ENCODE measurements at places on chromosomes 4 and X.

GRCh38 chr4:150343796-150344195, 238.2 kb upstream of the MAB21L2 start:
- DNase-seq = no peak

GRCh38 chr4:112823606-112824005, 186.7 kb downstream of the LARP7 start:
- DNase-seq = no peak

DNA sequence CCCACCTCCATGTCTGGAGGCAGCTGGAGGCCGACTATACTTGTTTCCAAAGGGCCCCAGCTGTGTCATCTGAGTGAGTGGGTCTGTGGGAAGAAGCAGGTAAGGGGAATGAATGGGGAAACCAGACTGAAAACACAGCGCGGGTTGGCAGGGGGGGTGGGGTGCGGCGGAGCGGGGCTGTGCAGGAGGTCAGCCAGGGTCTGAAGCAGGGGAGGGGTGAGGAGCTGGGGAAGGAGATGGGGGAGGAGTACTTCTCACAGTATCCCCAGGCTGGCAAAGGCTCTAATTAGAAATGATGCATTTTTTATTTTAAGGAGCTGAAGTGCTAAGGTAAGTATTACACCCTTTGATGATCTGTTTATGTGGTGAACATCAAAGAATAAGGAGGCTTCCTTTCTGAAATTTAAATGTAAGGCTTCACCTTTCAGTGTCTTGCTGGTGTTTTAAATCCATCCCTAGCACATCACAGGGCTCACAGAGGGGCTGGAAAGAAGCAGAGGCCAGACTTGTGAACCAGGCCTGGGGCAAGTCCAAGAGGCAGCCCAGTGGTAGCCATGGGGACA, 37.5 kb downstream of the SMIM20 start:
- DNase-seq = no peak

DNA sequence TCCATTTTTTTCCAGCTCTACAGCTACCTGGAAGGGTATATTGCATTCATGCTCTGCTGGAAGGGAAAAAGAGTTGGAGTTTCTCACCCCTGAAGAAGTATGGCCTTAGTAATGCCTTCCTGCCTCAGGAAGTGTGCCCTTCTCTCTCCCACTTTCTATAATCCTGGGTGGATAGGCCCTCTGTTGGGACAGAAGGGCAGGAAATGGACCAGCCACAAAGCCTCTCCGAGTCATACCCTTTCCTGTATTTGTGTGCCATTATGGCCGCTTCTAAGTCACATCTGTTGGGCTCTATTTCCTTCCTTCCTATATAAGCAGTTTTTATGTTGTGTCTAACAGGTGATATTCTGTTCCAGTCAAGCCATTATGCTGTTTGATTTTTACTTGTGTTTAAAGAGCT, 74.8 kb upstream of the SMARCA5 start:
- no peak for DNase-seq

Data from stimulated activated CD8-positive, alpha-beta memory T cell treated with anti-CD3 and anti-CD28 coated beads, Interleukin-7, amount 100 ng/mL, for 24 hours (primary cell).